ENCODE measurements at places on chromosomes 4 and X. TPM values are rescaled to one million over a fixed set of nuclear protein-coding genes. Genes with fewer than 3 reads are reported as not detected.

Gene CPLX1
- 0.31 TPM for total RNA-seq

Gene PPP1R3F
- total RNA-seq, result 21.0 TPM

Gene ADAM29
- total RNA-seq, result not detected

- ATAC-seq, result no peak
These were observed 99.5 kb upstream of the NKX1-1 start for GRCh38 chr4:1505511-1506460.

GRCh38 chr4:56622176-56622575, 58.9 kb downstream of the HOPX start:
- no peak for ATAC-seq
